Amniotic epithelial cell (primary cell): ENCODE measurements at places on chromosomes 5 and 9.
A peak's percentile ranks its signal among the peaks of the same experiment; 100 is the strongest.

DNA sequence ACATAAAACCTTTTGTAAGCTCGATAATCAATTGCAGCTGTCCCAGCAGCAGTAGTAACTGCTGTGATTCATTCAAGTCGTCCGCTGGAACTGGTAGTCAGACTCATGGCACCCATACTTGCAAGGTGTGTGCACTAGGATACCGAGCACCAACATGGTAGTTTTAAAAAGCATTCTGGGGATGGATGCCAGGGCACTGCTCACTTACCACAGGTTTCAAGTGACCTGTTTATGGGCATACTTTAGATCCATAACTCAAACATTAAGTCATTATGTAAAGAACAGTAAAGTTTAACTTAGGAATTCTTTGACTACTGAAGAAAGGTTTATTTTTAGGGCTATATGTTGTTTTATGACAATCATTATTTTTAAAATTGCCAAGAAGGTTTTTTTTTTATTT is 2277.6 kb downstream of the MAT2B start:
- no peak for DNase-seq

DNA sequence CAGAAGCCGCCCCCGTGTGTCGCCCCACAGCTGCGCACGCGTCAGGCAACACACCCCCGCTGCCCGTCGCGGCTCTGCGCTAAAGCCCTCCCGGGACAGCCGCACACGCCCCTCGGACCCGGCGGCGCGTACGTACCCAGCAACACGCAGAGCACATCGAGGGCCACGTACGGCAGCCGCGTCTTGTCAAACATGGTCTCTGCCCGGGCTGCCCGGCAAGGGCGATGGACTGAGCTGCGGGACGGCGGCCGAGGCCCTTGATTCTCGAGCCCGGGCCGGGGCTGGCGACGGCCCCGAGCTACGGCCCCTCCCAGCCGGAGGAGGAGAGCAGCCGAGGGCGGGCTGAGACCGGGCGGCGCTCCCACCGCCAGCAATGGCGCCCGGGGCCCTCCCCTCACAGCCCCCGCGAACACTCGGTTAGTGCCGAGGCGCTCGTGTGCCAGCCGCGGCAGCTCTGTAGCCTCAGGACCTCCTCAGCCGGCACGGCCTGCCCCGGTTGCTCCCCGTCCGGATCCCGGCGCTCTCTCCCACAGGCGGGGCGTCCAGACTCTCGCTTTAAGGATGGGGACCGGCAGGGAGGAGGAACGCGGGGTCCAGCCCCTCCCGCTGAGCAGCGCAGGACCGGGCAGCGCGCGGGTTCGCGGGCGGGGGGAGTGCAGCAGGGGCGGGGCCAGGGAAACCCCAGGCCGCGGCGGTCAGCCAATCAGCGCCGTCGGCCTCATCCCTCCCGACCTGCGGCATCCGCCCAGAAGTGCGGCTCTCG is at the start of gene PLPP1:
TSS of gene PLPP1 (minus strand) at position 529 of the 763 bp plus-strand sequence. CDS start at position 194, 335 bp downstream.
- DNase-seq: peak; percentile 82

DNA sequence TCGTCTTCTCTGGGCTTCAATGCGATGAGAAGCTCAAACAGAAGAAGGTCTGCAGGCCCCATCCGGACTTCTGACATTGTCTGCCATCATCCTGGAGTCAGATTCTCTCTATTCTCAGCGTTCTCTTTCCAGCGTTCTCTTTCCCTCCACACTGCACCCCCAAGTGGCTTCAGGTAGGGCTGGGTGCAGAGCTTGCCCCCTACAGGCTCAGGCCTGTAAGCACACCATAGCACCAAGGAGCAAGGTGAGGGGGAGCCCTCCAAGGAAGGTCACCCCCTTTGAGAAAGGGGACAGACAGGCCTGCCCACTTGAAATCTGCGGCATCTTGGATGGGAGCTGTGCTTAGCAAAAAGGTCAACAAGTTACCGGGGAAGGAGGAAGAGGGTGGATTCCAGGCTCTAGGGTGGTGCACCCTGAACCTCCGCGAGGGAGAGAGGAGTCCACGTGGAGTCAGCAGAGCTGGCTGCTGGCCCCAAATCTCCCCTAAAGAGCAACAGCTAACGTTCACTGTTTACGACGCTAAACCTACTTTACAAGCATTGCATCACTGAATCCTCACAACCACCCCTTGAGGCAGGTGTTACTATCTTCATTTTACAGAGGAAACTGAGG is 27.5 kb downstream of the GPX3 start:
- DNase-seq: no peak

- DNase-seq: no peak
Observed at GRCh38 chr9:71761938-71762353, 6.4 kb downstream of the CEMIP2 start.

DNA sequence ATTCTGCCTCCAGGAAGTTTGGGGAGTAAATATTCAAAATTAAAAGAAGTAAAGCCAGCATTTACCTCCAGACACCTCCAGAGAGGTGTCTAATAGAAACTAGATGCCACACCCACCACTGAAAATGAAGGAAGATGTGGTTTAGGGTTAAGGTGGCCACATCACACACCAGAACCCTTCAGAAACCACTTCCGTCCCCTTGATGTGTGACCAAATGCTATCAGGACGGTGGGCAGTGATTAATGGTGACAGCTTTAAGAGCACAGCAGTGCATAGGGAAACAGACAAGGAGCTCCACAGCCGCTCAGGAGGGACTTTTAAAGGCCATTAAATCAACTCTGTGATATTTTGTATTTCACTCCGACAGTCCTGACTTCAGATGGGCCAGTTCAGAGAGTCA is 295.2 kb downstream of the BRINP1 start:
- DNase-seq: no peak
